ENCODE measurements at places on chromosomes 2 and 18.

- no peak for DNase-seq
Measured at GRCh38 chr2:46246790-46247189, 50.4 kb upstream of the EPAS1 start.

DNA sequence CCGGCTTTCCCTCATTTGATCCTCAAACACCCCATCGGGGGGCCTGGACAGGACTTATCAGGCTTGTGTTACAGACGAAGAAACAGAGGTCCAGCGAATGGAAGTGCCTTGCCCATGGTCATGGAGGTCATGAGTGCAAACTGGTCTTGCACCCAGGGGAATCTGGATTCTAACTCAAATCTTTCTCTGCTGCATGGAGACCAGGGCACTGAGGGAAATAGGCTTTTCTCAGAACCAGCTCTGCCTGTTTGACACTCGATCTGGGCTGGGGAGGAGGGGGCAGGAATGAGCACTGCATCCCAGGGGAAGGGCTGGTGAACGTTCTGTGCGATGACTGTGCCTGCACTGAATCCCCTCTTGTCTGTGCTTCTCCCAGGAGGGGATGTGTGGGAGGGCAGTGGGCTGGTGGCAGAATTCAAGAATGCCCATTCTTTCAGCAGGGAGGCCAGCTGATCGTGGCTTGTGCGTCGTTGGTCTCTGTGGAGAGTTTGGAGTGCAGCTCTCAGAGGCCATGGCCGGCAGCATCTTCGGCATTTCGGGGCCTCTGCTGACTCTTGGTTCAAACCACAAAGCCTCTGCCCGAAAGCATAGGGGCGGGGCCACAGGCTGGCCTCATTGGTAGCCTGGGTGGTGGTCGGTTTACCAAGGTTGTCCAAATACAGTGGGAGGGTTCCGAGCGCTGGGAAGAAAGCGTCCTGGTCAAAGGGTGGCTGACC, 171.6 kb downstream of the DDX1 start:
- DNase-seq = no peak

- no peak for DNase-seq
Measured at GRCh38 chr2:20103530-20103929, 52.1 kb upstream of the LAPTM4A start.

- DNase-seq = no peak
Measured at GRCh38 chr2:131517106-131517831, 10.4 kb upstream of the CCDC74A start.

GRCh38 chr2:64563436-64563938, 39.4 kb downstream of the AFTPH start:
- DNase-seq = no peak

DNA sequence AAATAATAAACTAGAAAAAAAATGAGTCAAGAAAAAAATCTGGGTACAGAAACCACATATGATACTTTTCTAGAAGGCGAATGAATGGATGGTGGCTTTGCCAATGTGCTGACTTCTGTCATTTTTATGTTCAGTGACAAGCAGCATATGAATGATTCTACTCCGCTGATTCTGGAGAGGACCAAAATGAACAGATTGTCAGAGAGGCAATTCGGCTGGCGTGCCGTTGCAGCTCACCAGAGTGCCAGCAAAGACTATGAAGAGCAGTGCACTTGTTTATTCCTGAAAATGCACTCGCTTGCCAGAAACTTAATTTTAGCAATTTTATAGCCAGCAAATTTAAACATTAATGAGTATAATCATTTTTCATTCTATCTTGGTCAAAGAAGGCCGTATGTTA, 105.9 kb upstream of the NYAP2 start:
- DNase-seq = no peak

GRCh38 chr2:37164757-37165156, 8.0 kb upstream of the EIF2AK2 start:
- no peak for DNase-seq

DNA sequence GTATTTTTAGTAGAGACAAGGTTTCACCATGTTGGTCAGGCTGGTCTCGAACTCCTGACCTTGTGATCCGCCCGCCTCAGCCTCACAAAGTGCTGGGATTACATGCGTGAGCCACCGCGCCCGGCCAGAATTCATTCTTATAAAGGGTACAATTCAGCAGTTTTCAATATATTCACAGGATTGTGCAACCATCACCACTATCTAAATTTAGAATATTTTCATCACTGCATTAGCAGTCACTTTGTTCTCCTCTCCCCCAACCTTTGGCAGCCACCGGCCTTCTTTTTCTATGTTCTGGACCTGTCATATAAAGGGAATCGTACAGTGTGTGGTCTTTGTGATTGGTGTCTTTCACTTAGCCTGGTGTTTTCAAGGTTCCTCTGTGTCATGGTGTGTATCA, 40.7 kb downstream of the TCF7L1 start:
- DNase-seq = no peak

- DNase-seq = no peak
Measured at GRCh38 chr18:76640438-76640837, 145.4 kb upstream of the ZNF516 start.

- DNase-seq = no peak
Measured at GRCh38 chr18:70028084-70028483, 80.4 kb upstream of the CD226 start.

- DNase-seq = no peak
Measured at GRCh38 chr18:14940735-14941134, 192.8 kb downstream of the ANKRD30B start.

DNA sequence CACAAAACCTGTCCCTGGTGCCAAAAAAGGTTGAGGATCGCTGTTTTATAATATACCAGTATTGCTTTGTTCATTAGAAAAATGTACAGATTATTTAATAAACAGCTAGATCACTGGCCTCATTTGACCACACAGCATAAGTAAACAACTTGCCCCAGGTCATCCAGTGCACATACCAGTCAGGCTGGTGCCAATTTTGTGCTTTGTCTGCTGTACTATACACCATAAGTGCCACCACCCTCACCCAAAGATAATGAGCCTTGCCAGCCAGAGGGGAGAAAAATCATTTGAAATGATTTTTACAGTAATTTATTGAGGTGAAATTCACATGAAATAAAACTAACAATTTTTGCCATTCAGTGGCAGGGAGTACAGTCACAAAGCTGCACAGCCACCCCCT, 202.2 kb upstream of the TWIST2 start:
- DNase-seq = no peak

DNA sequence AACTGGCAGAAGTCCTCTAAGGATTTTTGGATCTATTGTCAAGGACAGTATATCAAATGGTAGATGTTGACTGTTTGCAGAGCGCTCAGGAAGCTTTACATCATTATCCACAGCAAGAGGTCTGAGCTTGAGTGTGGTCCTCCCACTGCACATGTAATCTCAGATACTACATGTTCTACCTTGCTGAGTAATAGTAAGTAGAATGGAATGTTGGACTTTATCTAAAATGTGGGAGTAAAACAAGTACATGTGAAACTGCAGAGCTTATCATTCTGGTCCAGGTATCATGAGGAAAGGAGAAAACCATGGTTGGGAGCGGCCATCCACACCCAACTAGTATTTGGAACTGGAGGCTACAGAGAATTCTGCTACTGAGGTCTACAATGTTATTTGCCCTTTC, 19.3 kb upstream of the CD28 start:
- DNase-seq = no peak

DNA sequence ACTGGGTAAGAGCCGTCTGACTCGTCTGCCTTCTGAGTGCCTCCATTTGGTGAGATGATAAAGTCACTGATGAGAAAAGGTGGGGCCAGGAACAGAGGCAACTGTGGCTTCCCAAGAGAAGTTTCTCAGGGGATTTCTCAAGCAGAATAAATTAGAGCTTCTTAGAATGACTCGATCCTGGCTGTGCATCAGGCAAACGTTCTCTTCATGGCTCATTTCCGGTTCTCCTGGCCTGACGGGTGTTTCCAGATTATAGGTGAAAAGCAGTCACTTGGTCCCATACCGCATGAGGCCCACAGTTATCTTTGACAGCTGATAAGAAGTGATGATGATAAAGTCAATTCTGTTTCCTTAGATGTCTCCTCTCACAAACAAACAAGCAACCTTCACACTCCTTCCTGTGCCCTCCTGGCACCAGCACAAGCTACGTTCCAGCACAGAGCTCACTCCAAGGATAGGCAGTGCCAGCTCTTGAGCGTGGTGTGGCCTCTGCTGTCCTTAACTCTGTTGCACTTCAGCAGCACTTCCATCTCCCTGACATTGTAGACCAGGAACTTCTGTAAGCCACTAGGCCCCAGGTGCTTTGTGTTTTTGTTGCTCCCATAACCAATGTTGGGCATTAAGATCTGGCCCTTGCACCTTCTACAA, 37.8 kb upstream of the KCNF1 start:
- DNase-seq = no peak

DNA sequence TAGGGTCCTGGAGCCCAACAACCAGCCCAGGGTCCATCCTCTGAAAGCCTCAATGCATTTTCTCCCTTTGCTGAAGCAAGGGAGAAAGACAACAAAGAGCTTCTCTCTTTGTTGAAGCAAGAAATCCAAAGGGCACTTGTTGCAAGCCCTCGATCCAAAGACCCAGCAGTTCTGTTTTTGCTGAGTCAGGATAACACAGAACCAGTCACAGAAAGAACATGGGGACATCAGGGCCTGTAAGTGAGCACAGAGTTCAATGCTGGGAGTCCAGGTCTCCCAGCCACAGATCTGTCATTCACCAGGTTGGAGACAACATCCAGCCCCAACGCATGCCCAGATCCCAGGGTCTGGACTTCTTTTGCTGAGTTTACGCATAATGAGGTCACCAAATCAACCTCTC, 315.8 kb upstream of the KLHL29 start:
- no peak for DNase-seq

- no peak for DNase-seq
Measured at GRCh38 chr2:182509216-182509615, 82.4 kb upstream of the PDE1A start.

DNA sequence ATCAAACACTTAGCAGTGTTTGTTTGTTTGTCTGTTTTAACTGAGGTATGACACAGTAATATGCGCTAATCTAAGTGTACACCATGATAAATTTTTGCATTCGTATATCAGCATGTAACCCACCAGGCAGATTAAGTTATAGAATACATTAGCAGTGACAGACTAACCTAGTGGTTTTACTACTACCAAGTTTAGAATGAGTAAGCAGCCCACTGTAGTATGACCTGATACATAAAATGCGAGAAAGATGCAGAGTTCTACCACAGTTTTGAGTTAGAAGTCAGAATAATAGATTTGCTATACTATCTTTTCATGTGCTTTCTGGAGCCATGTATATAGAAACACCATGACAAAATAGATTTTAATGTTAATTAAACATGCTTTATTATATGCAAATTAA, 19.1 kb upstream of the MAP4K4 start:
- no peak for DNase-seq

- no peak for DNase-seq
Measured at GRCh38 chr2:208608122-208608835, 201.7 kb downstream of the PTH2R start.

DNA sequence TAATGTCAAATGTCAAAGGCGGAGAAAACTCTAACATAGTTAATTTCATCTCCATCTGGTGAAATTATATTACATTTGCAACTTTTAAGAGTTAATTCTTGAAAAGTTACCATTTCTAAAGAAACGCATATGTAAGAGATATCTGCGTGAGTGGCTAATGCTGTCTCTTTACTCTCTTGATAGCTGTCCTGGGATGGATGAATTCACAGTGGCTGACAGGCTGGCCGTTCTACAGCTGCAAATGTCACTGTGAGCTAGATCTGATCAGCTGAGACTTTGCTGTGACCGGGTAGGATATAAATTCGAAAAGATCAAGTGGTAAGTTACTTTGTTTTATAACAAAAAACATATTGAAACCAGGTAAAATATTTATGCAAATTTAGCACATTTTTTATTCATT, 557.1 kb upstream of the DDX18 start:
- no peak for DNase-seq

- no peak for DNase-seq
Measured at GRCh38 chr2:51667679-51668078, 635.7 kb upstream of the NRXN1 start.

DNA sequence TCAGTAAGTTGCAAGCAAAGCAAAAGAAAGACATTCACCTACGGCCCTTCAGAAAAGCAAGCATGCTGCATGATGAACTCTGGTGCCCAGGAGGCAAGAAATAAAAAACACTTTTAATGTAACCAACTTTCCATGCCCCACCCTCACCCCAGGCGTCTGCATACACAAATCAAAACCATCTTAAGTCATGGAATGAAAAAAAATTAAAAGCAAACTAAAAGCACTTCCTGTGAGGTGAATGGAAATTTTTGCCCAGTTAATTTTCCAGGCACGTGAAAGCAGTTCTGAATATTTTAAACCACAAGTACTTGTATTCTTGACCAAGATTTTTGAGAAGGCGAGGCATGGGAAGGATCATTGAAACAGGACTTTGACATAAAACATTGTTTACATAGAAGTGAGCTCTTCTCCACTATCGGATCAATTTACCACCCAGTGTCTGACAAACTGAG, 2.5 kb upstream of the ICOS start:
- no peak for DNase-seq

DNA sequence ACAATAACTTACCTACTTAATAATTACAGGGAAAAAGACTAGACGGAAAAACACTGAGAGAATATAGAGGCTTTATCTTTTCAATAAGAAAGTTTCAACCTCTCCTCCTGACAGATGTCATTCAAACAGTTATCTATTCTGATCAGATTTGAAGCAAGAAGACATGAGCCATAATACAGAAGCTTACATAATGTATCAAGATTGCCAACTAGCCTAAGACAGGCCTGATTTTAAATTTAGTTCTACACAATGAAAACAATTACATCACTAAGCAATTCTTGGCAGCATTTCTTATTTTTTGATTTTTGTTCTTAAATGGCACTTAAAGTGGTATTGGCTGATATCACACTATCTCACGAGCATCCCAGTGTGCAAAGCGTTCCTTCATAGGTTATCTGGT, 41.6 kb downstream of the GPR155 start:
- no peak for DNase-seq

DNA sequence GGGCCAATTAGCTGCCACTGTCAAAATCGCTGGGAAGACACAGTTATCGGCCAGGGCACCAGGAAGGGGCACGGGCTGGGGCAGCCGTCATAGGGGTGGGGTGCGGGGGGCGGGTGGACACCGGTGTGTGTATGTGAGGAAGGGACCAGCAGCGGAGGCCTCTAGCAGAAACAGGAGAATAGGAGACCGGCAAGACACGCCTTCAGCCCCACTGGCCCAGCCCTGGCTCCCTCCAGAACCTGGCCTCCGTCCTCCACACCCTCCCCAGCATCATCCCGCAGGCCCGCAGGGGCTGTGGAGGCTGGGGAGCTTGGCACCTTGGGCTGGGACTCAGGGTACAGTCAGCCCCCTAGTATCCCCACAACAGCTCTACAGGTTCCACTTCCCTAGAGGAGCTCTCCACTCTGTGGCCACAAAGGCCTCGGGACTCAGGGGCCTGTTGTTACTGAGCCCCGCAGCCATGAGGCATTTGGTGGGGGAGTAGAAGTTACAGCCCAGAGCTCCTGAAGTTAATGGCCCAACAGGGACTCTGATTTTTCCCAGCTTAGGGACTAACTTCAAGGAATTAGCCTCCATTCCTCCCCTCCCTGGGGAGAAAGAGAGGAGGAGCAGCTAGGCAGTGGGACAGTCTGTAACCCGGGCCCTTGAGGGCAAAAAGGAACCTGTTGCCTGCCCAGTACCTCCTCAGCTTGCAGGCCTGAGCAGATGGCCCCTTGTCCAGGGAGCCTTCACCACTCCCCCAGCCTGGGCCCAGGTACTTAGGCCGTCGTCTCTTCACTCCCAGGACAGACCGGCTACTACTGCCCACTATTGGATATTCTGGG, 19.9 kb downstream of the SH2D6 start:
- DNase-seq = no peak

Data from dorsolateral prefrontal cortex (tissue), 122 donors.